OCI-LY7 (cell line): ENCODE measurements at places on chromosomes 5 and 9.
A peak's percentile ranks its signal among the peaks of the same experiment; 100 is the strongest.

DNA sequence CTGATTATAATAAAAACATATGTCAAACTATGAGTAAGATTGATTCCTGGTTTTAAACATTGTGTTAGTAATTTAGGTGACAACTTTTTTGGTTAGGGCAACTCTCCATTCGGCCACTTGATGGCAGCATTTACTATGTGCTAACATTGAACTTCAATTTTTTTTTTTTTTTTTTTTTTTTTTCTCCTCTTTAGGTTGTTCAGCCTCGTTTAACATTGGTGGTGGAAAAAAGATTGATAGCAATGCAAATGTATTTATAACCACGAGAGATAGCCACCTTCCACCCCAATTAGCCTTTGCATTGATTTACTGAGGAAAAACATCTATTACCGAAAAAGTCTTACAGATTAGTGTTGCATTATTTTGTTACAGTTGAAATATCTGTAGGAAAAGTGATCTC, 159.1 kb downstream of the CSNK1G3 start:
- peak; percentile 65 for DNase-seq

DNA sequence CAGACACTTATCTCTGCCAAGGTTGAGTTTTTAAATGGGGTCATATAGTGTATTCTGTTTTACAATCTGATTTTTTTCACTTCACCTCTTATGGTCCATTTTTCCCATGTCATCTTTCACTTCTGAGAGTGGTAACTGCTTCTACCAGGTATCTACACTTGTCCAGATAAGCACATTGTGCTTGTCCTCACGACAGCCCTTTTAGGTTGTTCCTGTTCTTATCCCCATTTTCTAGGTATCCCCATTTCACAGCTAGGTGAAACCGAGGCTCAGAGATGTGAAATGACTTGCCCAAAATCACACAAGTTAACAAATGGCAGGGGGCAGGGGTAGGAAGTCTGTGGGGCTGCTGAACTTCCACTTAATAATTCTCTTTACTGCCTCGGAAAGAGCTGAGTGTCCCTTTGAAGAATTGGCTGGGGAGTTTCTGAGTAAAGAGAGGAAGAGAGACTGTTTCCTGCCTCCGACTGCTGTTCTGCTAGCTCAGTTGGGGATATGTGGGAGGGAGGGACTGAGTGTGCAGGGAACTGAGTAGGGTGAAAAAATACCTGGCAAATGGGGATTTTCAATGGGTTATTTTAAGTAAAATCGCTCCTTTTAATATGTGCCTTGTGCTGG, 255.4 kb downstream of the GRIA1 start:
- no peak for DNase-seq

GRCh38 chr9:133387680-133388079, 11.5 kb downstream of the STKLD1 start:
- no peak for DNase-seq

DNA sequence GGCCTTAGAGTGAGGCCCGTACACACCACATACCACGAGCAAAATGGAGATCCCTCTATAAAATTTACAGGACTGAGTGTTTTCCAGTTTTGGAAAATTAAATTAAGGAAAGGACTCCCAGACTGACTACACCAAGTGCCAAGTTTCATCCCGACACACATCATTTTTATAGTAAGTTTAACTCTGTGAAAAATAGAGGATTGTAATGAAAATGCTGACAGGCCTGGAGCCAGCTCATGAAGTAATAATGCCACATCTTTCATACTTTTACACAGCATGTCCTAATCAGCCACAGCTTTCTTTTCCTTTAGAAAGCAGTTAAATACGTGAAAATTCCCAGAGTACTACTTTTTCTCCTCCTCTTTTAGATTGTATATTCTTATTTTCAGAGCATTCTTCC, 169.2 kb downstream of the SAXO1 start:
- no peak for DNase-seq

DNA sequence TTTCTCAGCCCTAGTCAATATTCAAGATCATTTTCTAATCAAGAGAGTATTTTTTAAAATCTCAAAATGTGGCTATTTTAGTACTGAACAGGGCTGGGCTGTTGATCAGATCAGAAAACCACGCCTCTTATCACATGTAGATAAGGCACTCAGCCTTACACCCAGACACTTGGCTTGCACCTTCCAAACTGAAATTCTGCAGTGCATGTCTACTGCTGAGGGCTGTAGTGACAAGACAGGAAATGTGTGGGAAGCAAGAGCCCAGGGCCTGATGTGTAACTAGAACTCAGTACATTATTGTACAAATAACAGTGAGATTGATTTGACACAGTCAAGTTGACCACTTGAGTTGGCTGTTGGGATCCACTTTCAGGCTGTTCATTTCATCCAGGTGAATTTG, 48.6 kb downstream of the UBE2QL1 start:
- DNase-seq = no peak

DNA sequence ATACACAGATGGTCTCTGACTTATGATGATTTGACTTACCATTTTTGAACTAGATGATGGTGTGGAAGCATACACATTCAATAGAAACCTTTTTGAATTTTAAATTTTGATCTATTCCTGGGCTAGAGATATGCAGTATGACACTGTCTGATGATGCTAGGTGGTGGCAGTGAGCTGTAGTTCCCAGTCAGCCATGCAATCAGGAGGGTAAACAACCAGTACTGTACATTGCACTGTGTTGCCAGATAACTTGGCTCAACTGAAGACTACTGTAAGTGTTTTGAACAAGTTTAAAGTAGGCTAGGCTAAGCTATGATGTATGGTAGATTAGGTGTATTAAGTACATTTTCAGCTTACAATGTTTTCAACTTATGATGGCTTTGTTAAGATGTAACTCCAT, 859.1 kb upstream of the ARRDC3 start:
- DNase-seq = no peak

DNA sequence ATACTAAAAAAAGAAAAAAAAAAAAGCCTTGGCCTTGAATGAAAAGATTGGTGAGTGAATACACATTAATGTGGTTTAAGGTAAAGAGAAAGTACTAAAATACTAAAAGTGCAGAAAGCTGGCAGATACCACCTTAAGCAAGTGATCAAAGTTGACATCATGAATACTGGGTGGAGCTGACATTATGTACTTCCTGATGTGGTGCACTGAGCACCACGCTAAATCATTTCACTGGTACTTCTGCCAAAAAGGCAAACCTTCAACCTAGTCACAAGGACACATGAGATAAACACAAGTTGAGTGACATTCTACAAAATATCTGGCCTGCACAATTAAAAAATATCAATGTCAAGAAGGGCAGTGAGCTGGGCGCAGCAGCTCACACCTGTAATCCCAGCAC, 33.8 kb upstream of the PANK3 start:
- DNase-seq = no peak

DNA sequence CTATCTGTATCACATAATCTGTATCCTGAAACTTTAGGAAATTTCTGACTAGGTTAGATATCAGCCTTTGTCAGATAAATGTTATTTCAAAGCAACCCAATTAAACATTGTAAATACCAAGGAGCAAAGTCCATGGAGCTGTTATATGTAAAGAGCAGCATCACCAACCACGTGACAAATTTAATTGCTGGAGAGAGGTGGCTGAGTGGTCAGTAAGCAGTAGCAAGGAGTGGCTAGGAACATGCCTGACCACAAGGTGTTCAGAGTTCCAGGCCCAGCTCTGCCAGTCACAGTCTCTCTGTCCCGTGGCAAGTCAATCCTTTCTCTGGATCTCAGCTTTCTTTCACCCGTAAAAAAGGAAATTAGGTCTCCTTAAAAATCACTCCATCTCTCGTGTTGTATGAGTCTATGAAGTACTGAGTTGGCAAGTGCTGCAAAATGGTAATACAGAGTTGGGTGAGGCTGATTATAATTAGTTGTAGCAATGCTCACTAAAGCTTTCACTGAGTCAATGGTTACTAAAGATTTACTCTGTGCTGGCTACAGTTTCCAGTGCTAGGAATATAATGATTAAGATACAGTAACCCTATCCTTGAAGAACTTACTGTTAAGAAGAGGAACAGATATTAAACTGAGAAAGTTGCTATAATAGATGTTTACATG, 166.1 kb downstream of the GNAQ start:
- DNase-seq = no peak

- DNase-seq = no peak
Observed at GRCh38 chr9:4937446-4937845, 47.6 kb upstream of the JAK2 start.

DNA sequence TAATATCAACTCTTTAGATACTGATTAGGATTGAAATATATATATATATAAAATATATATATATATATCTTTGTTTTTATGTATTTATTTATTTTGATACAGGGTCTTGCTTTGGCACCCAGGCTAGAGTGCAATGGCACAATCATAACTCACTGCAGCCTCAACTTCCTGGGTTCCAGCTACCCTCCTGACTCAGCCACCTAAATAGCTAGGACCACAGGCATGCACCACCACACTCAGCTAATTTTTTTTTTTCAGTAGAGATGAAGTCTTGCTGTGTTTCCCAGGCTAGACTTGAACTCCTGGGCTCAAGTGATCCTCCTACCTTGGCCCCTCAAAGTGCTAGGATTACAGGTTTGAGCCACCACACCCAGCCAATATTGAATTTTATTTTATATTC, 20.6 kb upstream of the CDH6 start:
- no peak for DNase-seq

- no peak for DNase-seq
Observed at GRCh38 chr9:18994263-18994916, 38.6 kb downstream of the SAXO1 start.

- no peak for DNase-seq
Observed at GRCh38 chr5:45101146-45101545, 292.4 kb downstream of the MRPS30 start.

DNA sequence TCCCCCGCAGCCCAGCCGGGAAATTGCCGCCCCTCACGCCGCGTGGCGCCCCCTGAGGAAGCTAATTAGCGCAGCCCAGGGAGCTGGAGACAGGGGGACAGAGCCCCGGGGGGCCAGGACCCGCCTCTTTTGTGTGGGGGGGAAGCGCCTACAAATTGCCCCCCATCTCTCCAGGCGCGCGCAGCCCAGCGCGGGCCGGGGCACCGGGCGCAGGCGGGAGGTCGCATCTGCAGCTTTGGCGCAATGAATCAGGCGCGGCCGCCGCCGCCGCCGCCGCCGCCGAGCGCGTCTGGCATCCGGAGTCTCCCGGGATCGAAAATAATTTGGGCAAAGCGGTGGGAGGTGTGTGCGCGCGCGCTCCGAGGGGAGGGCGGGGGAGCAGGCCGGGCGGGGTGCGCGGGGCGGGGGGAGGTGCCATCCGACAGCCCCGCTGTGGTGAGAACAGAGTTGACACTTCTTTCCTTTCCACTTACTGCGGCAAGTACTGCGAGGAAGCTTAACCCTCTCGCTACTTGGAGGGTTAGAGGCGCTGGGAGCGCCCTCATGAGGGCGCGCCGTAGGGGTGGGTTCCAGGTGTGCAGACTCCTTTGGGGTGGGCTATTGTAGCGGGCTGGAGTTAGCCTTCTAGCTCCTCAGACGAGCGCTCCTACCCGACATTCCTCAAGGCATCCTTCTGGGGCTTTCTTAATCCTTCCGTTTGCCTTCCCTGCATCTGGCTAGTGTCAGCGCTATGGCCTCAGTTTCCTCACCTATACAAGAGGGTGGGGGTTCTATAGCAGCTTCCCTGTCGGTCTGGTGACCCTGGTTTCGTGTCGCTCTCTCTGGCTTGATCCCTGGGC, 63.1 kb downstream of the CXXC5 start:
- peak; percentile 78 for DNase-seq

DNA sequence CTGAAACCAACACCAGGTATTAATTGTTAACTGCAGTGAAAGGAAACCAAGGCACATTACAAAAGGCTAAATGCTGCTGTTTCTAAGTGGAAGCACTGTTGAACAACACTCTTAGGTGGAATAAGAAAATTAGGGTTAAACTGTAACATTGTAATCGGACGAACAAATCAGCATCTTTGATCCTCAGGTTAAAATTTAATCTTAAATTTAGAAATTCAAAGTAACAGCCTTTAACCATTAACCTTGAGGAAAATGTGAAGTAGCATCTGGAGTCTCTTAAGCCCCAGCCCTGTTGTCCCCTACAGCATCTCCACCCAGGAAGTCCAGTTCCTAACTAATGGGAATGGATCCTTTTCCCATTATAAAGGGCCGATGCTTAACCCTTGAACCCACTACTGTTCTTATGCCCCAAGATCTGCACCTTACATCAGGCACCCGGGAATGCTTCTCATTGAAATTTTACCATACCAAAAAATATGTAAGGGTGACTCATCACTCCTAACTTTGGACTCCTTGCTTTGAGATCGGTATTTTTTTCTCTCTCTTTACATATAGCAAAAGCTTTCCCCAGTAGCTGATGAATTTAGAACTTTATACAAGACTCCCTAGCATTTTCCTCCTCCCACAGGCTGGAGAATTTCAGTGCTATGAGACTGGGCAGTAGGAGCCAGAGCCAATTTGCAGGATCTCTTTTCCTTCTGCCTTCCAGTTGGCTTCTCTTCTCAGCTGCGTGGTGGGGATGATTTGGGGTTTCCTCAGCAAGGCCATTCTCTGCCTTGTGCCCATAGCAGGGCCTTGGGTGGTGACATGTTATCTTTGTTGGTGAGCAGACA, 32.0 kb upstream of the ITGA2 start:
- no peak for DNase-seq

DNA sequence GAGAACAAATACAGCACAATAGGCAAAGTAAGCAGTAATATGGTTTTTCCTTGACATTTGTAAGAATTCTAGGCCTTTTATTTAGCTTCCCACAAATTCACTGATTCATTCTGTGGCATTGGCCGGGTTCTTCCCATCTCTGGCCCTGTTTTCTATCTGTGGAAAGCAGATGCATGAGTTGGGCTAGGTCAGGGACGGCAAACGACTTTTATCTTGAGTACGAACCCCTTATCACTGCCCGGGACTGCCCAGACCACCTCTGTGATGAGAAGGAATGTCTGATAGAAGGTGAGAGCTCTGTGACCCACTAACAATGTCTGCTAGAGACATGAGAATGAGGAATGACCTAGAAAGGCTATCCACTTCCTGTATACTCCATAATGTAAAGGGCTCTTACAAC, 35.4 kb upstream of the ADAM19 start:
- DNase-seq = no peak

- DNase-seq = no peak
Observed at GRCh38 chr5:85170183-85170582, 785.5 kb upstream of the EDIL3 start.
